ENCODE measurements at places on chromosomes 2 and 18.

DNA sequence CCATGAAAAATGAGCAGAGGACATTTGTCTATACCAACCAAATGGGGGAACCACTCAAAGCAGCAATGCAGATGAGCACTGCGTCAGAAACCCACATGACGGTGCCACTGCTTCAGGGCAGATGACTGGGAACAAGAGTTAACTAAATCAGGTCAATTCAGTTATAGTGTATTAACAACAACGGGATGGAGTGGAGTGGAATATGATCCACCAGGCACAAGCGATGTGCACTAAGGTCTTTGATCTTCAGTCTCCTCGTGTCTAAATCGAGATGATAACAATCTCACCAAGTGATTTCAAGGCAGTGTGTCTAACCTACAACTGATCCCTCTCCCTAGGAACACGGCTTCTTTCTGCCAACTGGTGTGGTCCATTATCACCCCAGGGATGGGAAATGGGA lies 269.0 kb downstream of the RAD51AP2 start:
- no peak for DNase-seq

- DNase-seq: no peak
Observed at GRCh38 chr2:235621736-235622135, 127.9 kb downstream of the AGAP1 start.

GRCh38 chr2:27145682-27146081 lies 3.1 kb upstream of the TCF23 start:
- no peak for DNase-seq

DNA sequence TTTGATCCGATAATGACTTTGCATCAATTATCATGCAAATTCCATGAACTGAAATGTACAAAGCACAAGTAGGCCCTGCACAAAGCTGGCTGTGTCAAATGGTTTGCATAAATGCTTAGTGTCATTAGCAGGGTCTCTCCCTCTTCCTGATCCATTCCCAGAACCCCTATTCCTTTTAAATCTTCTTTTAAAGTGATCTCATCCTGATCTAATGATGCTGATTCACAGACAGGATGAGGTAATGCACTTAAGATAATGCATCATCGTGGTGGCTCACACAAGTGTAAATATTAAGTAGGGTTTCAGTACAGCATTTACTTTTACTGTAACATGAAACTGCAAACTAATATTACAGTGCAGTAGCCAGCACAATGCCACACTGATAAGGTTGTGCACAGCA lies 304.8 kb upstream of the SOX11 start:
- DNase-seq: no peak

- peak; percentile 12 for DNase-seq
Observed at GRCh38 chr18:60413944-60414547, 41.5 kb upstream of the MC4R start.

Measured in erythroblast (primary cell).